ENCODE measurements at places on chromosomes 1 and 21.

DNA sequence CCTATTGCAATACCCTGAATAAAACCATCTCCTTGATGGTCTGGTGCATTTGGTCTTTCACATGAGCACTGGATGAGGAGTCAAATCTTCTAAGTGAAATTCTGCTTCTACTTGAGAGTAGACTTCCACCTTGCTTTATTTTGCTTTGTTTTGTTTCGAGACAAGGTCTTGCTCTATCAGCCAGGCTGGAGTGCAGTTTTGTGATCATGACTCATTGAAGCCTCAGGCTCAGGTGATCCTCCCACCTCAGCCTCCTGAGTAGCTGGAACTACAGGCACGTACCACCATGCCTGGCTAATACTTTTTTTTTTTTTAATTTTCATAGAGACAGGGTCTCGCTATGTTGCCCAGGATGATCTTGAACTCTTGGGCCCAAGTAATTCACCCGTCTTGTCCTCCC is 65.8 kb upstream of the F3 start:
- DNase-seq, result no peak
- H3K27me3 ChIP-seq, result no peaks in the 10 kb centered on the region
- no peaks in the 10 kb centered on the region for H3K36me3 ChIP-seq
- H3K4me1 ChIP-seq, result peaks cover 1% of the 10 kb centered on the region
- no peak overlapping the region for H3K4me3 ChIP-seq

- DNase-seq, result no peak
- H3K27me3 ChIP-seq, result no peaks in the 10 kb centered on the region
- H3K4me1 ChIP-seq, result peaks cover 6% of the 10 kb centered on the region
- H3K27ac ChIP-seq, result no peak overlapping the region
- H3K36me3 ChIP-seq, result peaks cover 54% of the 10 kb centered on the region
These were observed 17.9 kb upstream of the PWP2 start for GRCh38 chr21:44089001-44089911.

GRCh38 chr1:75129983-75130789 is 4.0 kb upstream of the LHX8 start:
- H3K36me3 ChIP-seq, result no peaks in the 10 kb centered on the region
- peaks cover 15% of the 10 kb centered on the region for H3K4me1 ChIP-seq
- H3K4me3 ChIP-seq, result no peak overlapping the region
- H3K27ac ChIP-seq, result no peak overlapping the region

DNA sequence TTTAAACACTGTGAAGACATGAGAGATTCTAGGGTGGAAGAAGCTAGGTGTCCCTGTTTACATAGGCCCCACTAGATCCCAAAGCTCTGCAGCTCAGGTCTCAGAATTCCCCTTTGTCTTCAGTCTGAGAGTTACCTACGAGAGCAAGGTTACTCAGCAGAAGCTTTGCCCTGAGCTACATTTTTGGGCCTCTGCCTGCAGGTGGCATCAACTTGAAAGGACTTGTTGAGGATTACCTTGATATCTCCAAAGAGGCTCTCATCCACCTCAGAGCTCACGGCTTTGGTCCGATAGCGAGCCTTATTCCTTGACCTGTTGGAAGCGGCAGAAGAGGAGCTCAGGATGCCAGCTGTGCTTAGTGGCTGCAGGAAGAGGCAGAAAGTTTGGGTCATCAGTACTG is 7.0 kb downstream of the CFAP45 start:
- no peak for DNase-seq
- peaks cover 29% of the 10 kb centered on the region for H3K4me1 ChIP-seq
- H3K4me3 ChIP-seq, result no peak overlapping the region

- no peaks in the 10 kb centered on the region for H3K36me3 ChIP-seq
- no peak overlapping the region for H3K27ac ChIP-seq
- peaks cover 14% of the 10 kb centered on the region for H3K4me1 ChIP-seq
- no peak for DNase-seq
These were observed 2.4 kb downstream of the PFKFB2 start for GRCh38 chr1:207055386-207056001.

- H3K27me3 ChIP-seq, result no peaks in the 10 kb centered on the region
- no peak overlapping the region for H3K4me3 ChIP-seq
- H3K4me1 ChIP-seq, result peaks cover 4% of the 10 kb centered on the region
- no peaks in the 10 kb centered on the region for H3K36me3 ChIP-seq
- no peak overlapping the region for H3K27ac ChIP-seq
These were observed 61.0 kb upstream of the FAM20B start for GRCh38 chr1:178964469-178965330.

- peaks cover 24% of the 10 kb centered on the region for H3K36me3 ChIP-seq
- no peaks in the 10 kb centered on the region for H3K4me1 ChIP-seq
- H3K27ac ChIP-seq, result no peak overlapping the region
- DNase-seq, result no peak
- no peaks in the 10 kb centered on the region for H3K27me3 ChIP-seq
These were observed 2.4 kb upstream of the ELF3 start for GRCh38 chr1:202007805-202008489.

GRCh38 chr1:79885101-79885500 is 878.6 kb upstream of the ADGRL4 start:
- H3K36me3 ChIP-seq, result no peaks in the 10 kb centered on the region
- H3K27ac ChIP-seq, result no peak overlapping the region
- H3K4me3 ChIP-seq, result no peak overlapping the region
- H3K27me3 ChIP-seq, result no peaks in the 10 kb centered on the region
- no peaks in the 10 kb centered on the region for H3K4me1 ChIP-seq
- no peak for DNase-seq

- no peak overlapping the region for H3K27ac ChIP-seq
- no peak for DNase-seq
- H3K4me1 ChIP-seq, result no peaks in the 10 kb centered on the region
- H3K27me3 ChIP-seq, result no peaks in the 10 kb centered on the region
These were observed 18.4 kb upstream of the SPATC1L start for GRCh38 chr21:46202592-46203202.

GRCh38 chr1:198880818-198881597 is 242.2 kb downstream of the PTPRC start:
- no peak for DNase-seq
- H3K4me1 ChIP-seq, result no peaks in the 10 kb centered on the region
- no peak overlapping the region for H3K4me3 ChIP-seq
- no peaks in the 10 kb centered on the region for H3K27me3 ChIP-seq

DNA sequence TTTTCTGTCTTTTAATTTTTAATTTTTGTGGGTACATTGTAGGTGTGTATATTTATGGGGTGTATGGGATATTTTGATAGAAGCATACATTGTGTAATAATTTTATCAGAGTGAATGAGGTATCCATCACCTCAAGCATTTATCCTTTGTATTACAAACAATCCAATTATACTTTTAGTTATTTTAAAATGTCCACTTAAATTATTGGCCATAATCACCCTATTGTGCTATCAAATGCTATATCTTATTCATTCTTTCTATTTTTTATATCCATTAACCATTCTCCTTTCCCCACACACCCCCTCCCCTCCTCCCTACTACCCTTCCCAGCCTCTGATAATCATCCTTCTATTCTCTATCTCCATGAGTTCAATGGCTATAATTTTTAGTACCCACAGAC is 70.2 kb upstream of the TSHB start:
- H3K27ac ChIP-seq, result no peak overlapping the region
- H3K36me3 ChIP-seq, result no peaks in the 10 kb centered on the region
- H3K4me1 ChIP-seq, result no peaks in the 10 kb centered on the region
- no peak overlapping the region for H3K4me3 ChIP-seq
- no peaks in the 10 kb centered on the region for H3K27me3 ChIP-seq

DNA sequence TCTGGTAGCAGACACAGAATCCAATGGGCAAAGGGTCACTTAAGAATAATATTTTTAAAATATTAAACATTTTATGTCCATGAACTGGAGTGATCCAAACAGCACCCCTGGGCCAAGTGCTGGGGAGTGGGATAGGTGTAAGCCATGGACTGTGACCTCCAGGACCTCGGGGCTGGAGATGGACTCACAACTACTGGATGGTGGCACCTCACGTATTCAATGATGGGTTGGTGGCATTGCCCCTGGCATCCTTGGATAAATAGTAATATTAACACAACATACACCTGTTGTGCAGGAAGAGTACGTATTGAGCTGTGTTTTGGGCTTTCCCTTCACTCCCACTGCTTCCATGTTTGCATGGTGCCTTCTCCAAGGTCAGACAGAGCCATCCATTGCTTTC is 39.3 kb upstream of the TENT5C start:
- H3K4me1 ChIP-seq, result peaks cover 25% of the 10 kb centered on the region
- DNase-seq, result no peak
- H3K4me3 ChIP-seq, result no peak overlapping the region
- no peaks in the 10 kb centered on the region for H3K27me3 ChIP-seq
- H3K27ac ChIP-seq, result no peak overlapping the region

DNA sequence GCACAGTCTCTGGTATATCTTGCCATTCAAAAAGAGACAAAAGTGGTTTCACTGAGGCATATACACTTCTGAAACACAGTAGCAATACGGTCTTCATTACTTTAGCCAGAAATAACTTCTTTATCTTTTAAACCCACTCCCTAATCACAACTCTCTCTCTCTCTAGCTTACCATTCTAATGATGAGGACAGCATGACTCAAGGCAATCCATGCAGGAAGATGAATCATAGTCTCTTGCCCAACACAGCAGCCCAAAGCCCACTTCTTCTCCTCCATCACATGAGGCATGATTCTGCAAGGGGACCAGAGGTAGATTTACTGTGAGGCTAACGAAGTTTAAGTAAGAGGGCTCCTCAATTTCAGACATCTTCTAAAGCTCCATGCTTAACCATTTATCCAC is 285.0 kb upstream of the NR5A2 start:
- no peak overlapping the region for H3K4me3 ChIP-seq
- no peaks in the 10 kb centered on the region for H3K27me3 ChIP-seq
- no peak for DNase-seq
- no peaks in the 10 kb centered on the region for H3K4me1 ChIP-seq
- H3K27ac ChIP-seq, result no peak overlapping the region
- H3K36me3 ChIP-seq, result no peaks in the 10 kb centered on the region
